ENCODE measurements at places on chromosomes 16 and 17.

DNA sequence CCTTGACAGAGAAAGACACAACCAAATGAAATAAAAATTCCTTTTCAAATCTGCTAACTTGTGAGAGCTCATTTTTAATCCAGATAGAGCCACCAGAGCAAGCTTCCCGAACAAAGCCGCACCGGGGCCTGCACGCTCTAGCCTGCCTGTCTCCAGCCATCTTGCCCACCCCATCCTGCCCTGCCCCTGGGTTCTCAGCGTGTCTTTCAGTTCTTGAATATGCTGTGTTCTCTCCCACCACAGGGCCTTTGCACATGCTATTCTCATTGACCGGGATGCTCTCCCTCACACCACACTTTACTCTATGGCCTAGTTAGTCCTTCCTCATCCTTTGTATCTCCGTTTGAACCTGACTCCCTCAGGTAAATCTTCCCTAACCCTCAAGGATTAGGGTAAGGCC lies 14.7 kb downstream of the SMIM5 start:
- no peak for DNase-seq

GRCh38 chr17:67528751-67529436 lies 151.8 kb downstream of the PITPNC1 start:
- no peak for DNase-seq

- DNase-seq = no peak
Measured at GRCh38 chr17:73482894-73483293, 161.4 kb downstream of the SDK2 start.

- no peak for DNase-seq
Measured at GRCh38 chr17:12826431-12826830, 37.1 kb downstream of the ARHGAP44 start.

- DNase-seq = no peak
Measured at GRCh38 chr16:27114006-27114405, 47.3 kb downstream of the C16orf82 start.

GRCh38 chr17:3630781-3631180 lies 5.3 kb downstream of the SHPK start:
- DNase-seq = no peak

DNA sequence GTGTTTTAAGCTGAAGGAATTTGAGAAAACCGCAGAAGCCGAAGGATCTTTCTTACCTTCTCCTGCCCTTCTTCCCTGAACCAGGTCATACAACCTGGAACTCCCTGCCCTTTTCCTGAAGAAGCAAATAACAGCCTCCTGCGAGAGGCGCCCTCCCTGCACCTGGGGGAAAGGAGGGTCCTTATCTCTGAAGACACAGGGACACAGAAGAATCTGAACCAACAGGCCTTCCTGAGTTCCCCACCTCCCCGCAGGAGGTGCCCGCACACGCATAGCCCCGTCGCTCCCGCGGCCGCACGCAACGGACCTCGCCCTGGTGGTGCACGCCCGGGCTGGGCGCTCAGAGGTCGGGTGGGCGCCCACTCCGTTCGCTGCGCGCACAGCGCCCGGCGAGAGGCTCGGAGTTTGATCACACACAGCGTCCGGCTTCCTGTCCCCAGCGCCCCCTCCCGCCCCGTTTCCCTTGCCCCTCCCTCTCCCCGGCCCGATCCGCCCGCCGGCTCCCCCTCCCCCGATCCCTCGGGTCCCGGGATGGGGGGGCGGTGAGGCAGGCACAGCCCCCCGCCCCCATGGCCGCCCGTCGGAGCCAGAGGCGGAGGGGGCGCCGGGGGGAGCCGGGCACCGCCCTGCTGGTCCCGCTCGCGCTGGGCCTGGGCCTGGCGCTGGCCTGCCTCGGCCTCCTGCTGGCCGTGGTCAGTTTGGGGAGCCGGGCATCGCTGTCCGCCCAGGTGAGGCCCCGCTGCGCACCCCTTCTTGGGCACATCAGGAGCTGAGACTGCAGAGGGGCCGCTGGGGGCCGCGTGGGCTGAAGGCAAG lies at the start of gene TNFSF12:
Gene TNFSF12, plus strand, starts transcription at position 474 of the 816 bp plus-strand sequence. Its CDS starts 96 bp downstream, at position 570.
- no peak for DNase-seq

DNA sequence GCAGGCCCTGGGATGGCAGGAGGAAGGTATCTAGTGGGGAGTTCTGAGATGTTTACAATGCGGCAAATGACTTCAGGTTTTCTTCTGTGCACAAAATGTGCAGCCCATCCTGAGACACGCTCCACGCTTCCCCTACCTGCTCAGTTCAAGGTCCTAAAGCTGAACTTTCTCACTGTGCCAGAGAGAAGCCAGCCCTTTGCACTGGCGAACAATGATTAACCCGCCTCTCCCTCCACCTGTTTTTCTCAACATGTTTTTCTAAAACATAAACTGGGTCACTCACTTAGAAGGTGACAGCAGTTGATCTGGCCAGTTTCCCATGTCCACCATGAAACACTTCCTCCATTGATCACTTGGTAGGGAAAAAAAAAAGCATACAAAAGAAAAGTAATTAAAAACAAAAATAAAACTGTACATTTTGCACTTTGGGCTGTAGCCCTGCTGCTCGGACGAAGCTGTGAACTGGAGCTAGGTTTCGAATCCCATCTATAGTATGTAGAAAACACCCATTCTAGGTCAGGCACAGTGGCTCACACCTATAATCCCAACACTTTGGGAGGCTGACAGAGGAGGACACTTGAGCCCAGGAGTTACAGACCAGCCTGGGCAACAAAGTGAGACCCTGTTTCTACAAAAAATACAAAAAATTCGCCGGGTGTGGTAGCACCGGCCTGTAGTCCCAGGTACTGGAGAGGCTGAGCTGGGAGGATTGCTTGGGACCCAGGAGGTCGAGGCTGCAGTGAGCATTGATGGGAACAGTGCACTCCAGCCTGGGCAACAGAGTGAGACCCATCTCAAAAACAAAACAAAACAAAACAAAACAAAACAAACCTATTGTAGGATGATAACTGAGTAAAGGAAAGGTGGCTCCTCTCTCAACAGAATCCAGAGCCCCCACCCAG lies 6.1 kb upstream of the G6PC1 start:
- no peak for DNase-seq

- no peak for DNase-seq
Measured at GRCh38 chr17:30091771-30092170, 24.8 kb upstream of the NSRP1 start.

DNA sequence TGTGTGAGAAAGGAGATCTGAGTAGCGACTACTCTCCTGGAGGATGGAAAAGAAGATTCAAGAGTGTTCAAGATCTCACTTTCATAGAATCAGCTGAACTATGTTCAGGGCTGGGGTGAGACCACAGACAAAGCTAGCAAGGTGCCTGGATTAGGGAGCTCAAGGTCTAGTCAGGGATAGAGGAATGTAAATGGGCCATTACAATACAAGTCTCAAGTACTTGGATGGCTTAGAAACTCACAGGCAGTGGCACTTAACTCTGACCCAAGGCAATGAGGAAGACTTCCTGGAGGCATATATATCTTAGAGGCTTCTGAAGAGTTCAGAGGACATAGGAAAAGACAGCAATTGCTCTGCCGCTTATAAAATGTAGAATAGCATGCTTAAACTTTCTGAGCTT lies 184.9 kb upstream of the CDH11 start:
- no peak for DNase-seq

GRCh38 chr17:43471585-43472160 lies 12.1 kb upstream of the DHX8 start:
- DNase-seq = no peak

DNA sequence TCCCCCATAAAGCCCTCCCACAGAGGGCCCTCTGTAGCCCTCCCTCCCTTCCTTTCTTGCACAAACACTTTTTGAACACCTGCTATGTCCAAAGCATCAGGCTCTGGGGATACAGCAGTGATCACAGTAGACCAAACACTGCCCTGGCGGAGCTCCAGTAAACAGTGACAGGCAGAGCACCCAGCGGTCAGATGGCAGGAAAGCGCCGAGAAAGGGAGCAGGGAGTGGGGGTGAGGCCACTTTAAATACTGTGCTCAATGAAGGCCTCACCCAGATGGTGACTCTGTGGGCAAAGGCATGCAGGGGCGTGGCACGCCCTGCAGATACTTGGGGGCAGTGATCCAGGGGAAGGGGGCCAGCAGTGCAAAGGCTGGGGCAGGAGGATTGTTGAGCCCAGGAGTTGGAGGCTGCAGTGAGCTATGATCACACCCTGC lies 7.6 kb downstream of the PRR29 start:
- no peak for DNase-seq

- DNase-seq = no peak
Measured at GRCh38 chr17:10368561-10368960, 4.2 kb downstream of the MYH13 start.

- DNase-seq = no peak
Measured at GRCh38 chr17:16472539-16472938, 19.5 kb downstream of the LRRC75A start.

DNA sequence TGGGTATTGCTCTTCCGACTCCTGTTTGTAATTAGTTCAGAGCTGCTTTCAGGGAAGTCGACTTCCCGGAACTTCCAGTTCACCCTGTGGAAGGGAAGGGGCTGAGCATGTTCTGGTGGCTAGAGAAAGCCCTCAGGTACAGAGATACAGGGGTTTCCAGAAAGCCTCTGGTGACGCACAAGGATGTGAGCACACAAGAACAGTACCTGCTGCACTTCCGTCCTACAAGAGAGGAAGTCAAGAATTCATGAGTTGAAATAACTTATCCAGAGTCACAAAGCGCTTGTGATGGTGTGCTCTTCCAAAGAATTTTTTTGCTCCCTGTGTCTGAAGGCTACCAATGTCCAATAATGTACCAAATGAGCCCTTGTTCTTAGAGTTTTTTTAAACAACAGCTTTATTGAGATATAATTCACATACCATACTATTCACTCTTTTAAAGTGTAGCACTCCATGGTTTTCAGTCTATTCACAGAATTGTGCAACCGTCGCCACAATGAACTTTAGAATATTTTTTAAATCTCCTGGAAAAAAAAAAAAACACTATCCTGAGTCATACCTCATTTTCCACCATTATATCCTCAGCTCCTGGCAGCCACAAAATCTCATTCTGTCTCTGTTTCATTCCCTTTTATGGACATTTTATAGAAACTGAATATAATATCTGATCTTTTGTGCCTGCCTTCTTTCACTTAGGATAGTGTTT lies 327.6 kb downstream of the CDH13 start:
- no peak for DNase-seq

- DNase-seq = no peak
Measured at GRCh38 chr17:76022285-76022684, 4.8 kb downstream of the EVPL start.

GRCh38 chr17:1087381-1088241 lies 90.7 kb downstream of the TIMM22 start:
- no peak for DNase-seq

- no peak for DNase-seq
Measured at GRCh38 chr17:13787636-13788035, 185.9 kb upstream of the HS3ST3A1 start.

GRCh38 chr16:2447920-2448583 lies 11.9 kb upstream of the TEDC2 start:
- no peak for DNase-seq

DNA sequence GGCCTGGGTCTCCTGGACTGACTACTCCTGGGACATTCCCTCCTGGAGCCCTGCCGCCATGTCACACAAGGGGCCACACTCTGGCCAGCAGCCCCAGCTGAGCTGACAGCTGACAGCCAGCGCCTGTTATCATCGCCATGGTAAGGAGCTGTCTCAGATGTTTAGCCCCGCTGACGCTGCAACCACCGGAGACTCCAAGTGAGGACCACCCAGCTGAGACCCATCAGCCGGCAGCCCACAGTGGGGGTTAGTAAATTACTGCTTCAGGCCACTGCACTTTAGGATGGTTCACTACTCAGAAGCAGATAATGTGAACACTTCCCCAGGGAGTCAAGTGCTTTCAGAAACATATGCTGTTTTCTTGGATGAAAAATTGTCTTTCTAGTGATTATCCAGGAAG lies 14.6 kb upstream of the SPHK1 start:
- DNase-seq = no peak

DNA sequence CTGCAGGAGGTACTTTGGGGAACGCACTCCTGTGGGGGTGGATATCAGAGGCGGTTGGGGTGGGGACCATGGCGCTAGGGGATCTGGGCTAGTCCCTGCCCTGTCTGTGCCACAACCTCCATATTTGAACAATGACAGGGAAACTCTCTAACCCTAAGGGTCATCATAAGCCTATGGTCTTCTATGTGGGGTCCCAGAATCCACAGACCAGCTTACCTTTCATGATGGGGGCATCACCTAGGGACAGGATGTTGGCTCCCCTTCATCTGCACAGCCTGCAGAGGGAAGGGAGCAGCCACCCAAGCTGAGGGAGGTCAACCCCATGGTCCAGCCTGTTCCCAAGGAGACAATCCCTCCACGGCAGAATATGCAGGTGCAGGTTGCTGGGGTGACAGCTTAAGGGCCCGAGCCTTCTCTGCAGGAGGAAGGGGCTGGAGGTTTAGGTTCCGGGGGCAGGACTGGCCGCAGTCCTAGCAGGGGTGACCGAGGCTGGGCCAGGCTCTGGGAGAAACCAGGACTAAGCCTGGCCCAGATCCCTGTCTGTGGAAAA lies 1.7 kb downstream of the ORAI3 start:
- no peak for DNase-seq

DNA sequence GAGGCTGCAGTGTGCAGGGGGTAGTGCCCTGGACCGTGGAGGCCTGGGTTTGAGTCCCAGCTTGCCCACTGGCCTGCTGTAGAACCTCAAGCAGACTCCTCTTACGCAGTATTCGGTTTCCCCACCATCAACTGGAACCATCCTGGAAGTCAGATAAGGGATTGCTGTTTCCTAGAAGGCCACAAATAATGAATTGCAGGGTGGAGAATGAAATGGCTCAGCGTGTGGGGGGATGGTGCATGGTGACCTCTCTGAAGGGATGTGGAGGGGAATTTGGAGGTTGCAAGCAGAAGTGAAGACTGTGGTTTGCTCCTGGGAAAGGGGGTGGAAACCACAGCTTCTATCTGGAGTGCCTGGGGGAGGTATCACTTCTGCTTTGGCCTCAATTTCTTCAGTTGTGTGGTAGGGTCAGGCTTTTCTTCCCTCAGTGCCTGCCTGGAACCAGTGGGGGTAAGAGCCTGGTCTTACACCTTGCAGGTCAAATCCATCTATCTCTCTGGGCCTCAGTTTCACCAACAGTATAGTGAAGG lies 1.7 kb downstream of the ADGRG5 start:
- no peak for DNase-seq

DNA sequence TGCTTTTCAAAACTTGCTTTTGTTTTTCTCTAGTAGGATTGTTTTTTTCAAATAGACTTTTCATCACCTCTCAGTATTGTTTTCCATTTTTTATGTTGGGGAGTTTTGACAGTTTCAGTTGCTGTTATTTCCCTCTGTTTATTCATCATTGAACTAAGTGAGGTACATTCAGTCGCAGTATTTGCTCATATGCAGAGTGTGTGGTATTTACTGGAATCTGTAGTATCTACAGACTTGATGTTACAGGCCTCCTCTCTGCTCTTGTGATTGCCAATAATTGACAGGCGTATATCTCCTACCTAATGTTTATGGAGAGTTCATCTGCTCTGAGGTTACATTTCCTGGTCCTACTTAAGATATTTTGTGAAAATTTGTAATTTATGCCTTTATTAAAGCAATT lies 49.6 kb downstream of the COX10 start:
- DNase-seq = no peak

GRCh38 chr17:75405365-75406221 lies at the start of gene GRB2:
TSS of gene GRB2 (minus strand) at chr17:75405678. CDS start at chr17:75393628, 12,050 bp downstream.
- no peak for DNase-seq

GRCh38 chr17:80956321-80957190 lies 35.1 kb upstream of the CHMP6 start:
- no peak for DNase-seq

- no peak for DNase-seq
Measured at GRCh38 chr16:56332464-56333079, 92.8 kb downstream of the AMFR start.
